Lung microvascular endothelial cell (primary cell): ENCODE measurements at places on chromosomes 2 and 18. TPM values are rescaled to one million over a fixed set of nuclear protein-coding genes. Genes with fewer than 3 reads are reported as not detected.

SLC5A7 gene
- total RNA-seq = not detected in 2 replicates

DNA sequence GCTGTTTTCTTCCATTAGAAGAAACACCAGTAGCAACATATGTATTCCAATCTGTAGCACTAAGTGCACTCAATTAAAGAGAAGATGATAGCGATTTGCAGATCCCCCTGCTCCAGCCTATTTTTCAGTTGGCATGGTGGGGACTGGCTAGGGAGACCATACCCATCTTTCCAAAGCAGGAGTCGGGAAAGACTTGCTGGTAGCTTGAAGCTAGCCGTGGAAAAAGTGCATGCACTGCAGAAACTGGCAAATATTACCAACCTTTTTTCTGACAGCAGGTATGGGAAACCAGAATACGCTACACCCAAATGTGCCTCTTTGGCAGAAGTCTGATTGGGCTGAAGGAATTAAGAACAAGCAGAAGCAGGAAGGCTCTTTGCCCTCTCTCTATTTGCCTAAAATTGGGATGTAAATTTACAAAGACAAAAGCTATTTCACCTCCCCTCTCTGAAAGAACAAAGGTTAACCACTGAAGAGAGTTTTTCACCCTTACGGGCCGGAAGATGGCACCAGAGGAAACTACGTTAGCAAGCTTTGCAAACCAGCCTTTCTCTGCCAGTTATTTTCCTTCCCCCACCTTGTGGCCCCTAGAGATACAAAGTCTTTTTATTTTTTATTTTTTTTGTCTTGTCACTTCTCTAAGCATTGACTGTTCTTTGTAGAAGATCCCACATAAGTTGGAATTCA is 273.1 kb downstream of the DLGAP1 start:
- DNase-seq = no peak

OSBPL6 gene
- 2.4 and 4.0 TPM in 2 replicates for total RNA-seq

IL1R1 gene
- total RNA-seq = 11.6 and 52.6 TPM in 2 replicates

GRCh38 chr2:138032334-138032733 is 68.1 kb downstream of the HNMT start:
- no peak for DNase-seq

PAX8 gene
- total RNA-seq = under 0.01 and 0.22 TPM in 2 replicates

GRCh38 chr2:140349695-140350094 is 1569.5 kb upstream of the NXPH2 start:
- DNase-seq = no peak

GRCh38 chr2:8976442-8977259 is 26.8 kb downstream of the MBOAT2 start:
- peak; percentile 8 for DNase-seq

LONRF2 gene
- under 0.01 TPM in 1 of 2 replicates, not detected in the other for total RNA-seq

DNA sequence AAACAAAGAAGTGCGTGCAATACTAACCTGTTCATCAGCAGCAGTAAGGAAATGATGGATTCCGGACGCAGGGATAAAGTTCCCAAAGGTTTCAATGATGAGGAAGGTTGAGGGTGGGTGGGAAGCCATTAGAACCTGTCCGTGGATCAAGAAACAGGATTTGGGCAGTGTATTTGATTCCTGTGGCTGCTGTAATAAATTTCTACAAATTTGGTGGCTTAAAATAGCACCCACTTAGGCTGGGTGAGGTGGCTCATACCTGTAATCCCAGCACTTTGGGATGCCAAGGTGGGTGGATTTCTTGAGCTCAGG is 5.1 kb upstream of the SDC1 start:
- DNase-seq = no peak

GRCh38 chr2:42598656-42599055 is 30.2 kb downstream of the MTA3 start:
- no peak for DNase-seq

GRCh38 chr2:31654241-31654640 is 73.5 kb upstream of the SRD5A2 start:
- DNase-seq = no peak

PCGF1 gene
- 7.0 and 8.3 TPM in 2 replicates for total RNA-seq

- DNase-seq = peak; percentile 3
Measured at GRCh38 chr2:156908825-156909224, 348.7 kb upstream of the GALNT5 start.

DNA sequence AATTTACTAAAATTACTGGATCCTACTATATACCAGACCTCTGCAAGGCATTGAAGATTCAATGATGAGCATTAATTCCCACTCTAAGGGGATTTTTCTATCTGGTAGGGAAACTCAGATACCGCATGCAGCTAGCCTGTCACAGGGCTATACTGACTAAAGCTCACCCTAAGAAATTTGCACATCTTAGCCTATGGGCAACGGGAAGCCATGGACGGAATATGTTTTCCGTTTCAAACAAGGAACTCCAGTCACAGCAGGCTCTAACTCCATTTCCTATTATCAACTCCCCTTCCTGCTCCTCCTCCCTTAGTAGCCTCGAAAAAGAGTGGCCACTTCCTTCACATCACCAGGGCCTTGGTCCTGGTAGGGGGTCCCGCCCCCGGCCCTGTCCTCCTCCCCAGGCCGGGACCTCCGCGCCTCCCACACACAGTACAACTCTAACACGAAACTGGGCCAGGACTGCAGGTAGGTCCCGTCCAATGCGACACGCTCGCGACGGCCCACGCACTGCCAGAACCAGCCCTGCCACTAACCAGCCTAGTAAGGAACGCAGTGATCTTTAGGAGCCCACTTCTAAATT is 659 bp upstream of the COX5B start:
- DNase-seq = peak; percentile 39

GRCh38 chr2:14558335-14558919 is 74.1 kb upstream of the LRATD1 start:
- DNase-seq = no peak

DNA sequence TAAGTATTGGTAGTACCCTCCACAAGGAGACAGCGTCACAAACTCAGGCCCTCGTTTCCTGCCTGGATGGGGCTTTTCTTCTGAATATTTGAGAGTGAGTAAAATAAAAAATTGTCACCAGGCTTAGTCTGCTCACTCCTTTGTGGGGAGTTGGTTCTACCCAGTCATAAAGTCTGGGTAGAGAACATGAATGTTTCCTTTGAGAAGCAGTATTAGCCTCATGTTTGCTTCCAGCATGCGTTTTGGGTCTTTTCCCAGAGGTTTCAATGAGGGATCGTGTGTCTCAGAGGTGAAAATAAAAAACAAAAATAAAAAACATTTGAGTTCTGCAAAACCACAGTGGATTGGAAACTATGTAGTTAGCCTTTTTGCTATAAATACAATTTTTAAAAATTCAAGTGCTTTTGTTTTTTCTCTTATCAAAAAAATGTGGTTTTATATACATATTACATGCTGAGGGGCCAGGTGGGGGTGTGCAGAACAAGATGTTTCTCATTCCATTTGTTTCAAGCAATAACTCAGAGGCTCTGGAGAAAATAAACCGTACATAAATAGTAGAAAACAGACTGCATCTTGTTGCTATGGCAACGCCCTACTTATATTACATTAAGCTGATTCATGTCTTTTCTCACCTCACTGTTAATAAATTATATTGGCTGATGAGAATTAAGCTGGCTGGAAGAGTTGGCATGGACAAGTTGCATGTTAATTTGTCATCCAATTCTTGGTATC is 225.4 kb upstream of the FBXO11 start:
- DNase-seq = peak; percentile 9

DNA sequence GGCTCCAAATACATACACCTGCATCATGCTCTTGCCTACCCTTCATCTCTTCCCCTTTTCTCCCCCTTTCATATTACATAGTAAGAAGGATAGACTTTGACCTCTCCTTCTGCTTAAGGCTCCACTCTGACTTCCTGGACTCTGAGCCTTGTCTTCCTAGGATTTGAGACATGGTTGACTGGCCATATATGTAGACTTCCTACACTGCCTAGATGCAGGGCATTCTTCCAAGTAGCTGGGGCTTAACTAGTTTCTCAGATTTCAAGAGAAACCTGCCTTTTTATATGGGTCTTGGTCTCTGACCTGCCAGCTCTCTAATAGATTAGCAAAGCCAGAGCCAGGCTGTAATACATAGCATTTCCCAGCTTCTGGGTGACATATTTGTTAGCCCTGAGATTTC is 35.4 kb upstream of the CYP26B1 start:
- no peak for DNase-seq

DNA sequence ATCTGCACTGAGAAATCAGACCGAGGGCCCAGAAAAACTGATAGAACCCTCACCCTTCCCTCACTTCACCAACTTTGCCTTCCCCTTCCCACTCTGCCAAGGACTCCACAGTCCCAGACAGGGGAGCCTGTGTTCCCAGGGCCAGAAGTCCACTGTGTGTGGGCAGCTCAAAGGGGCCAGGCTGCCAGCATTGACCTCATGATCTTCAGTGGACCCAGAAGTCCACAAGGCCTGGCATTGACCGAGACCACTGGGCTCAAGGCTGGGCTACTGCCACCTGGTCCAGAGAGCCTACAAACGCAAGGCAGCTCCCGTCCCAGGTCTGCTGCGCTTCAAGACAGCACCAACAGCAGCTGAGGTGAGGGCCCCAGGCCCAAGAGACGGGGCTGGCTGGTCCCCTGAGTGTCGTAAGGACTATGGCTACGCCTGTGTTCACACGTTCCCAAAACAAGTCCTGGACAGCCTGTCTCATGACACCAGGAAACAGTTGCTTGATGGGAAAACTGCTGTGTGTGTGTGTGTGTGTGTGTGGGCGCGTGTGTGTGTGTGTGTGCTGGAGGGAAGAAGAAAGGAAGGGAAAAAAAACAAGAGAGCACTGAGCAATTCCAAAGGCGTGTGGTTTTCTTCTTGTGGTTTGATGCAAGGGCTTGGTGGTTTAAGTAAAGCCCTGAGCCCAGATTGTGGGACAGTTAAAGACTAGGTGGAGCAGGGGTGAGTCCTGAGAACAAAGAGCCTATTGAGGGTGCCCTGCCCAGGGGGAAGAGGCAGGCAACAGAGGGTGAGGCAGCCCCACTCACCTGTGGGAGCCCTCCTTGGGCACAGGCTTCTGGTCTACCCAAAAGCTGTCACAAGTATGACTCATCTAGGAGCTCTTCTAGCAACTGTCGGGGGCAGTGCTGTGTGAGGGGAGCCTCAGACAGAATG is 46.6 kb upstream of the ZBTB7C start:
- DNase-seq = peak; percentile 18

- DNase-seq = peak; percentile 66
Measured at GRCh38 chr18:58247363-58247834, 203.4 kb downstream of the NEDD4L start.

LRRC30 gene
- total RNA-seq = not detected in 2 replicates

DNA sequence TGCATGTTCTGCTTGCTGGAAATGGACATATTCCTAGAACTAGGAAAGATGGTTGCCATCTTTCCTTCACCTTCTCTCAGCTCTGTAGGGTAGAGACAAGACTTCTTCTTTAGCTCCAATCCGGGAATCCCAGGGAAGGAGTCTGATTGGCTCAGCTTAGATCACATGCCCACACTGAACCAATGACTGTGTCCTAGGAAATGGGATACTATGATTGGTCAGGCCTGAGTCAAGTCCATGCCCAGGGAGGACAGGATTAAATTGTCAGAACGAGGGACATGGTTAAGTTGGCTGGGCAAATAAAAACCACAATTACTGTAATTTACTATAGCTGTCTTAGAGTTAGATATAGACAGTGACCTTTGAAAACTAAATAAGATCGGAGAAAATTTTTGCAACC is 31.4 kb downstream of the SEMA4F start:
- no peak for DNase-seq

GRCh38 chr18:13222856-13223281 is 4.3 kb downstream of the LDLRAD4 start:
- DNase-seq = no peak

DNA sequence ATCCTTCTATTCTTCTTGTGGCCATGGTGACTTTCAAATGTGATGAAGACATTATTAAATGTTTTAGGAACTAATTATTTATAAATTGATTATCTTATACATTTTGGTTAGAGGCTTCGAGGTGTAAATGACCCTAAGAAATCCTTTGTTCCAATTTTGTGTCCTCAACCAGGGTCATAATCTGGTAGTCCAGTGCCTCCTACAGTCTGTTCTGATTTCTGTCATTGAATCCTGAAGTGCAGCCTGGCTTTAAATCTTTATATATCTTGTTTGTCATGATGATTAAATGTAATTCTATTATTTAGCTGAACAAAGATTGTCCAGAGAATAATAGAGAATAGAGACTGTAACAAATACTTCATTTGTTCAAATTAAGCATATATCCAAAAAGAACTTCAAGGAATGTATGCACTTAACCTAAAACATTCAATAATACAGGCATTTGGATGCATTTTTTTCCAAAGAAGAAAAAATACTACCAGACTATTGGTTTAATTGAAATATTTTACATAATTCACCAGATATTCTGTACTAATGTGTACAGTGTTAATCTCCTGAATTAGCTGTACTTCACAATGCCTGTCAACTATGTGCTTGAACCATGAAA is 89.8 kb downstream of the PRPF40A start:
- DNase-seq = peak; percentile 70

PHOSPHO2 gene
- 1.7 and 2.6 TPM in 2 replicates for total RNA-seq

DNA sequence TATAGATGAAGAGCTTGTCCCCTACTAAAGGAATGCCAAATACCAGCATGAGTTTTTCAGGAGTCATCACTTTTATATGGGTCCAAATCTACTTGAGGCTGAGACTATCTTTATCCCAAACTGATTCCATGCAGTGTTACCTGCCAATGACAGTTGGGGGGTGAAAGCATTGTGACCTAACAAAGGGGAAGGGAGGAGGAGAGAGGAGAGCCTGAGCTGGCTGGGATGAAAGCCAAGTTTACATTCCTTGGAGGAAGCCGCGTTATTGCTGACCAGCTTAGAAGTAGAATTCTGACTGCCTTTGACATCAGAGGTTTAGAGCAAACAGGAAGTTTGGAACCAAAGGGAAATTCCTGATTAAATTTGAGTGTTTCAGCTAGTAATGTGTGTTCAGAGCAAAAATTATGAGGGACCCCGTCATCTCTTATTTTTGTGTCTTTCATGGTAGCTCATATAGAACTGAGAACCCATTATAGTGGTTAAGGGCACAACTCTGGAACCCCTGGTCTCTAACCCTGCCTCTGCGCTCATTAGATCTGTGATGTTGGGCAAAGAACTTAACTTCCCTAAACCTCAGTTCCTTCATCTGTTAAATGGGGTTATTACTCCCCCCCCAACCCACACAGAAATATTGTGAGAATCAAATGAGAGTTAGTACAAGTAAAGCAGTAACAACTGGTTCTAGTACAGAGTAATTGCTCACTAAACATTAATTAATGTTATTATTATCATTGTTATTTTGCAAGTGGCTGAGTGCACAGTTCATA is 199.3 kb upstream of the EPAS1 start:
- peak; percentile 40 for DNase-seq

GRCh38 chr18:3525870-3526420 is 76.0 kb downstream of the TGIF1 start:
- peak; percentile 21 for DNase-seq
